ENCODE measurements at places on chromosomes 16 and 17. TPM values are rescaled to one million over a fixed set of nuclear protein-coding genes. Genes with fewer than 3 reads are reported as not detected.

DHRS7C gene
- not detected for total RNA-seq

NPIPB2 gene
- 0.63 TPM for total RNA-seq

CA7 gene
- total RNA-seq, result not detected

RAB40B gene
- 8.4 TPM for total RNA-seq

CDH1 gene
- total RNA-seq, result not detected

CUEDC1 gene
- 25.7 TPM for total RNA-seq

BCAR1 gene
- 26.9 TPM for total RNA-seq

All from fibroblast of the aortic adventitia (primary cell).